ENCODE measurements at places on chromosomes 13 and 19.

DNA sequence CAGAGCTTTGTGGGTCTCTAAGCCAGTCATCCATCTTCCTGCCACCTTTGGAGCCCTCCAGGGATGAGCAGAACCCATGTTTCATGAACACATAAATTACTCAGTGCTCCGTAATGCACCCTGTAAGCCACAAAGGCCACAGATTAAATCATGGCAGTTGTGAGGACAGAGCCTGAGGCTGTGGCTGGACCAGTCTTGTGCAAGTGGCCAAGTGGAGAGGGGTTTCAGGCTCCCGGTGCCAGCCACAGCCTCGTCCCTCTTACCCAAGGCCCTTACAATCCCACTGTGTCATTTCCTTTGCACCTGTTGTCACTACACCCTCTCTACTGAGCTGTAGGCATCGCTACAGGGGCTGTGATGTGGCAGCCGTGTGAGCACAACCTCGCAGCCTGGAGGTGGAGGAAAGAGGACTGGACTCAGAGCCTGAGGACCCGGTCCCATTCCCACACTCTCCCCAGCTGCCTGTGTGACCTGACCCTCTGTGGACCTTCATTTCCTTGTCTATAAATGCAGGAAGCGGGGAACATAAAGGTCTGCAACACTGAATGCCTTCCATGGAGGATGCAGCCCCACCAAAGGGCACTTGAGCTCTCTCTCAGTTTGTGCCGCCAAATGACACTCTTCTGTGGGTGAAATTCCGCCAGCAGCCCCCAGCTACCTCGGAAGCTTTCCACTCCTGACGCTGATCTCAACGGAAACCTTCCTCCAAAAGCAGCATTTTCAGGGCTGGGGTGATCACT is 792.0 kb downstream of the UQCRFS1 start:
- DNase-seq = no peak

- DNase-seq = no peak
Measured at GRCh38 chr19:4272894-4273293, 6.2 kb upstream of the SHD start.

DNA sequence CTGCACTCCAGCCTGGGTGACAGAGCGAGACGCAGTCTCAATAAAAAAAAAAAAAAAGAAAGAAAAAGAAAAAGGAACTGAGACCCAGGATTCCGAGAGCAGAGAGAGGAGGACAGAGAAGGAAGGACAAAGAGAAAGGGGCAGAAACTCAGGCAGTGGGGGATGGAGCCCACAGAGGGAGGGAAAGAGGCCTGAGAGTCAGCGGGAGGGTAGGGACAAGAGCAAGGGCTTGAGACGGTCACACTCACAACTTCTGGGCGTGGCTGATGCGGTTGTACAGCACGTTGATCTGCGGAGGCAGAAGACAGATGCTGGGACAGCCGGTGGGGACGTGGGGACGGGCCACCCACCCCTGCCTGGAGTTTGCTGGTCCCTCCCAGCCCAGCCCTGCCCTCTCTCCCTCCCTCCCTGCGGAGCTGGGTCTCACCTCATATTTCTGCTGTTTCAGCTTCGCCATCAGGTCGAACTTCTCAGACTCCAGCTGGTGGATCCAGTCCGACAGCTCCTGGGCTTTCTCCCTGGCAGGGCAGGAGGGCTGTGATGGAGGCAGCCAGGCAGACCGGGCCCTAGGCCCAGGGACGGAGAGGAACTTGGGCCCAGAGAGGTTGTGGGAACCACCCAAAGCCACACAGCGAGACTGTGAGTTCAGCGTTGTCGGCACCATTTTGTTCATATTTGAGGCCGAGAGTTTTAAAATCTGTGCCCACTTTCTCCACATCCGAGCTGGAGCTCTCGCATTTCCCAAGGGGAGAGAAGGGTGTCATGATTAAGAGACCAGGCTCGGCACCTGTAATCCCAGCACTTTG is 15.2 kb downstream of the TNNT1 start:
- DNase-seq = no peak

- DNase-seq = no peak
Measured at GRCh38 chr13:85509512-85509911, 289.7 kb downstream of the SLITRK6 start.

GRCh38 chr13:33150126-33150525 is 133.9 kb downstream of the KL start:
- DNase-seq = no peak

- no peak for DNase-seq
Measured at GRCh38 chr19:4077800-4078684, 11.3 kb upstream of the ZBTB7A start.

GRCh38 chr19:9296336-9296735 is 13.3 kb downstream of the ZNF699 start:
- no peak for DNase-seq

DNA sequence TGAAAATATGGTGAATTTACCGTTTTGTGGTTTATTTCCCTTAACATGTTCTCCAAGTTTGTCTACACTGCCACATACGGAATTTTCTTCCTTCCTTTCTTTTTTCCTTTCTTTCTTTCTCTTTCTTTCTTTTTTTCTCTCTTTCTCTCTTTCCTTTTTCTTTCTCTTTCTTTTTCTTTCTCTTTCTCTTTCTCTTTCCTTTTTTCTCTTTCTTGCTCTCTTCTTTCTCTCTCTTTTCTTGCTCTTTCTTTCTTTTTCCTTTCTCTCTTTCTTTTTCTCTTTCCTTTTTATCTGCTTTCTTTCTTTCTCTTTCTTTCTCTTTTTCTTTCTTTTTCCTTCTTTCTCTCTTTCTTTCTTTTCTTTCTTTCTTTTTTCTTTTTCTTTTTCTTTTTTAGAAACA is 1962.3 kb upstream of the PCDH20 start:
- DNase-seq = no peak

- DNase-seq = no peak
Measured at GRCh38 chr13:43377973-43378372, 354.6 kb downstream of the DNAJC15 start.

GRCh38 chr13:50386541-50387050 is 371.4 kb downstream of the KCNRG start:
- DNase-seq = no peak

GRCh38 chr19:50162988-50163387 is at the start of gene IZUMO2:
TSS of gene IZUMO2 (minus strand) at chr19:50163281. CDS start at chr19:50163194, 87 bp downstream.
- no peak for DNase-seq

- DNase-seq = no peak
Measured at GRCh38 chr13:45434556-45435371, 16.6 kb upstream of the SLC25A30 start.

- DNase-seq = no peak
Measured at GRCh38 chr13:43377149-43377548, 353.8 kb downstream of the DNAJC15 start.

DNA sequence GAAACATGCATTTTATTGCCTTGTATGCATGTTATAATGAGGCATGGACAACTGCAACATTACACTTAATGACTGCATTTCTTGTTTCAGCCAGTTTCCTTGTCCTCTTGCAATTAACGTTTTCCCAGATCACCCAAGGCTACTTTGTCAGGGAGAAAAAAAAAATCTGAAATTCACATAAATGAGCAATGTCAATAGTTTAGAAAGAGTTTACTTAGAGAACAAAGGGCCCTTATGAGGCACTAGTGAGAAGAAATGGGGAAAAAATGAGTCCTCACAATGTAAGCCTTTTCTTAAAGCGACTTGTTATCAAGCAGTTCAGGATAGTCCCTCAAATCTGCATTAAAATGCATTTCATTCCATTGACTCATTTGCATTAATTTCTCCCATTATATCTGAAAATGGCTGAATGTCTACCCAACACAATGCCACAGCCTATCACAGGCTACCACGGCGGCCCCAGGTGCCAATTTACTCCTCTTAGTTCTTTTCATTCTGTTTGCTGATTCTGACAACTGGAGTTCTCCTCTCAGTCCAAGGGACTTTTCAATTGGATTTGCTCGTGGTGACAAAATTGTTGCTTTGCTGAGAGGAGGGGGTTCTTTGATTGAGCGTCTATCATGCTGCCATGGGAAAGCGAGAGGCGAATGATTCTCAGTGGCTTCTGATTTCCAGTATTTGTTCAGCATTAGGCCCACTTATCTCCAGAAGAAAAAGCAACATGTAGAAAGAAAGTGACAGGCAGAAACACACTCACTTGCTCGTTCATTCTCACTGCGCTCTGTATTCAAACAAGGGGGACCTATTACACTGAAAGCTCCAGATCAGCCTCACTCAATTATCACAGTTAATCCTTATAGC is 107.1 kb downstream of the DACH1 start:
- DNase-seq = no peak

- no peak for DNase-seq
Measured at GRCh38 chr13:50994651-50995050, 85.1 kb downstream of the RNASEH2B start.

DNA sequence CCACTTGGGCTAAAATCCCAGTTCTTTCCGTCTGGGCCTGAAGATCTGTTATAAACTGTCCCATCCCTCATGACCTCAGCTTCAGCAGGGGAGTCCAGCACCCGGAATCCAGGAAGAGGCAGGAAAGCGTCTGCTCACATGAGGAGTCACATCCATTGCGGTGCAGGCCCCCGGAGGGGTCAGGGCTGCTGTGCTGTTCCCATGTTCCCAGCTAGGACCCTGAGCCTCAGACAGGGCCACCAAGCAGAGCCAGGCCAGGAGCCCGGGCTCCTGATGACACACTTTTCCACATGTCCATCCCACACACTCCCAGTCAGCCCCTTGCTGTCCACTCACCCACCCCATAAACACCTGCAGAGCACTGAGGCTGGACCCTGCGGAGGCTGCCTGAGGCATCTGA is 45.3 kb upstream of the VSTM2B start:
- DNase-seq = no peak

DNA sequence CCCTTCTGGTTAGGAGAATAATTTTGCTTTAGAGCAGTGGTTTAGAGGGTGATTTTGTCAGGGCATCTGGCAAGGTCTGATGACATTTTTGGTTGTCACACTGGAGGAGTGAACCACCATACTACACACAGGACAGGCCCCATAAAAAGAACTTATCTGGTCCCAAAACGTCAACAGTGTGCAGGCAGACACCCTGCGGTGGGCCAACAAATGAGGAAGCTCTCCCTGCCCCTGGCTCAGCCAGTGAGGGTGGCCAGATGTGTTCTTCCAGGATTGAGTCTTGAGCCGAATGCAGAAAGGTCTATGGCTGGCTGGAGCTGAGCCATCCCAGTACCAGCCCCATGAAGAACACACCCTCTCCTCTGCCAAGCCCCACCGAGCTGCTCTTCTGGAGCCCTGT is 149.2 kb downstream of the MIPEP start:
- no peak for DNase-seq

GRCh38 chr19:5690955-5691821 is 1.1 kb downstream of the RPL36 start:
- peak; percentile 58 for DNase-seq

DNA sequence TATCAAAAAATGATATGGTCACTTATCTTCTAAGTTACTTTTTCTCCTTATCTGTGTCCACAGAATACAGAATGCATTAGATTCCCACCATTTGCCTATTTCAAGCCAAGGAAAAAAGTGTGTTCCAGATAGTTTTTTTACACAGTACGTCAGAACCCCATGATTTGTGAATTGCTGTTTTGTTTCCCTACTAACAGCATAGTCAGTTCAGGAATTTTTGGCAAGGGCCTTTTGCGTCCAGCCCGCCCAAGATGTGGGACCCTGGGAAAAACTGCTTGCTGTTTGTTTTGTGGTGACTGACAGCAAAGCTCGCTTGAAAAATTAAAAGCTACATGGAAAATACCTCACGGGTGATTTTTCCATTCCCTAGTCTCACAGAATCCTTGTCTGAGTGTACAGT is 20.4 kb upstream of the FAM216B start:
- no peak for DNase-seq

DNA sequence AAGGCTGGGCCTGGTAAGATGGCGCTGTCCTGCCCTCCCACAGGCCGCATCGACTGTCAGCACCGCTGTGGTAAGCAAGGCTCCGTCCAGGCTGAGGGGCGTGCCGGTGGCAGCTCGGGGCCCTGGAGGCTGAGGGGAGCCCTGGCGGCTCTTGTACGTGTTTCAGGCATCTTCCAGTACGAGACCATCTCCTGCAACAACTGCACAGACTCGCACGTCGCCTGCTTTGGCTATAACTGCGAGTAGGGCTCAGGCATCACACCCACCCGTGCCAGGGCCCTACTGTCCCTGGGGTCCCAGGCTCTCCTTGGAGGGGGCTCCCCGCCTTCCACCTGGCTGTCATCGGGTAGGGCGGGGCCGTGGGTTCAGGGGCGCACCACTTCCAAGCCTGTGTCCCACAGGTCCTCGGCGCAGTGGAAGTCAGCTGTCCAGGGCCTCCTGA is 1.2 kb downstream of the IZUMO4 start:
- no peak for DNase-seq

GRCh38 chr19:793806-794205 is 3.4 kb upstream of the PTBP1 start:
- DNase-seq = no peak

- no peak for DNase-seq
Measured at GRCh38 chr13:48210178-48210577, 22.8 kb upstream of the ITM2B start.

DNA sequence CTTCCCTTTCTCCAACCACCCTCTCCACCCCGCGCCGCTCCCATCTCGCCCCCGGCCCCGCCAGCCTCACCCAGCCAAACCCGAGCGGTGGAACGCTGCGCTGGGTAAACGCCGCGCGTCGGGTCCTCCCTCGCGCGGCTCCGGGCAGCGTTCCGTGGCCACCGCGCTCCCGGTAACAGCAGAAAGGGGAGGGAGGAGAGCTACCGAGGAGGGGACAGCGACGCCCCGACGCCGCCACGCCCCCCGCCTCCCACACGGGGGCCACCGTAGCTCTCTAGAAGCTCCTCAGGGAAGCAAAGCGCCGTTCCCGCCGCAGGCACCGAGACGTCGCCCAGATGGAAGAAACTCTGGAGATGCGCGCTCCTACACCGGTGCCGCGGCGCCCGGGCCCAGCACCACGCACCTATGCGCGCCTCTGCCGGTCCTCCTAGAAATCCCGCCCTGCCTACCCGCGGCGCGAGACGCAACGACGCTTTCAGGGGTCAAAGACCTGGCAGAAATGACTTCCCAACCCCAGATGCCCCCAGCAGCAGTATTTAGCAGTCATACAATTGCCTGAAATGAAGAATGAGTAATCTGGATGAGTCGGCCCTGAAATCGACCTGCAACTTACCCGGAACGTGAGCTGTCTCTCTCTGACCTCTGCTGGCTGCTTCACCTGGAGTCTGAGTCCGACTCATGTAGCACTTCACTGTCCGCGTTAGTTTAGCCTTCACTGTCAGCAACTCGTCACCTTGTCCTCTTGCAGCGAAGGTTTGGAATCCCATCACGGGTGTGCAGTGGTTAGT is at the start of gene RUBCNL:
RUBCNL (minus strand) TSS at position 189 of the 788 bp plus-strand sequence. CDS start 14,777 bp downstream, outside the sequence.
- DNase-seq = peak; percentile 25

DNA sequence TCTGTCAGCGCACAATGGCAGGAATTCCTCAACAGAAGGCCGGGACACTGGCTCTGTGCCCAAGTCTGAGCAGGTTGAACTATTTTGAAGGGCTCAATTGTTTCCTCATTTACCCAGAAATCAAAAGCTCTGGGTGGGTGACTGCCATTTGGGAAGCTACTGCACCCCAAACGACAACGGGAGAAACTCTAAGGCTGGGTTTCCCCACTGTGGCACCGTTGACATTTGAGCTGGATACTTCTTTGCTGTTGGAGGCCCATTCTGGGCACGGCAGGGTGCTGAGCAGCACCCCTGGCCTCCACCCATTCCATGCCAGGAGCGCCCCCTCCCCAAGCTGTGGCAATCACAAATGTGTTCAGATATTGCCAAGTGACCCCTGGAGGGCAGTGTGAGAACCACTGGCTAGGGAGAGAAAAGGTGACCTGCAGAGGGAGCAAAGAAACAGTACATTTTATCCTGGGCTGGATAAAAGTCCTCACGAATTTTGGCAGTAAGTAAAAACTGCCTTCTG is 62.5 kb downstream of the RFX2 start:
- DNase-seq = no peak

Data from stimulated activated CD8-positive, alpha-beta memory T cell treated with anti-CD3 and anti-CD28 coated beads, Interleukin-15, amount 100 ng/mL, for 48 hours (primary cell).